ENCODE measurements at places on chromosomes 3 and 15. TPM values are rescaled to one million over a fixed set of nuclear protein-coding genes. Genes with fewer than 3 reads are reported as not detected.

RBP2 gene
- not detected for total RNA-seq

ATP13A4 gene
- 2.6 TPM for total RNA-seq

PAQR9 gene
- not detected for total RNA-seq

GRK7 gene
- total RNA-seq, result not detected

DNA sequence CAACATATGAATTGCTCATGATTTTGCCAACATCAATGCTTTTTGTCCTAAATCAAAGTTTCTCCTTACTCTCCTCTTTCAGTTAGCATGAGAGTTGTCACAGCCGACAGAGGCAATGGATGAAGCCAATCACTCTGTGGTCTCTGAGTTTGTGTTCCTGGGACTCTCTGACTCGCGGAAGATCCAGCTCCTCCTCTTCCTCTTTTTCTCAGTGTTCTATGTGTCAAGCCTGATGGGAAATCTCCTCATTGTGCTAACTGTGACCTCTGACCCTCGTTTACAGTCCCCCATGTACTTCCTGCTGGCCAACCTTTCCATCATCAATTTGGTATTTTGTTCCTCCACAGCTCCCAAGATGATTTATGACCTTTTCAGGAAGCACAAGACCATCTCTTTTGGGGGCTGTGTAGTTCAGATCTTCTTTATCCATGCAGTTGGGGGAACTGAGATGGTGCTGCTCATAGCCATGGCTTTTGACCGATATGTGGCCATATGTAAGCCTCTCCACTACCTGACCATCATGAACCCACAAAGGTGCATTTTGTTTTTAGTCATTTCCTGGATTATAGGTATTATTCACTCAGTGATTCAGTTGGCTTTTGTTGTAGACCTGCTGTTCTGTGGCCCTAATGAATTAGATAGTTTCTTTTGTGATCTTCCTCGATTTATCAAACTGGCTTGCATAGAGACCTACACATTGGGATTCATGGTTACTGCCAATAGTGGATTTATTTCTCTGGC, 2.5 kb downstream of the OR4F6 start:
- H3K27ac ChIP-seq, result no peak overlapping the region
- H3K4me1 ChIP-seq, result no peaks in the 10 kb centered on the region
- H3K4me3 ChIP-seq, result no peak overlapping the region
- no peak for DNase-seq
- no peaks in the 10 kb centered on the region for H3K36me3 ChIP-seq

DNA sequence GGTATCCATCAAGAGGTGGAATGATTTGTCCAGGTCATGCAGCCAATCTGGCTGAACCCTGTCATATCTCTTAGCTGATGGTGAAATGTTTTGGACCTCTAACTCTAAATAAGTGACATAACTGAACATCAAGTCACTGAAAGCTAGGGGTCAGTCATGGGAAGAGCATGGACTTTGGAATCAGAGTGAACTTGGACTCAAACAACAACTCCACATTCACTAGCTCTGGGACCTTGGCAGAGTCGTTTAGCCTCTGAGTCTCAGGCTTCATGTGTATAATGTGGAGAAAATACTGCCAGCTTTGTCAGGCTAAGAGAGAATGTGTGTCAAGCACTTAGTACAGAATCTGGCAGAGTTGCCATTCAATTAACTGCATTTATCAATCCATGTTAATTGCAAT, 557.8 kb upstream of the CFAP20DC start:
- no peak for DNase-seq
- H3K4me3 ChIP-seq, result no peak overlapping the region
- no peaks in the 10 kb centered on the region for H3K36me3 ChIP-seq
- no peaks in the 10 kb centered on the region for H3K27me3 ChIP-seq

GRCh38 chr3:11154036-11154952, at the start of gene HRH1:
Gene HRH1, plus strand, starts transcription at chr3:11154493. Its CDS starts 104,545 bp downstream, at chr3:11259038.
- H3K27me3 ChIP-seq, result no peaks in the 10 kb centered on the region
- no peak for DNase-seq
- H3K36me3 ChIP-seq, result no peaks in the 10 kb centered on the region
- no peak within 1 kb of the TSS for H3K4me3 ChIP-seq
- H3K4me1 ChIP-seq, result no peaks in the 10 kb centered on the region

DNA sequence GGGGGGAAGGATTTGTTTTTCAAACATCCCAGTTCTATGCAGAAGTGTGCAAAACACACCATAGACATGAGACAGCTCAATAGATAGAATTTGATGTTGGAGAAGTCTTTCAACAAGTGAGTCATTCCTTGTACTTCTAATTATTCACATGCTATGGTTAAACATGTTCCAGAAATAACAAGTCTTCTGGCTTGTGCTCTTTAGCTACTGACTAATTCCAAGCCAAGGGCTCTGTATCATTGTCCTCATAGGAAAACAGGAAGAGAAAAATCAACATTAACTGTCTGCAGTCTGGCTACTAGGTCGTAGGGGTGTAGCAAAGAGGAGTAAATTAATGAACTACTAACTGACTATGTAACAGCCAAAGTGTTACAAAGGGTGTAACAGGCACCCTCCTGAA, 25.8 kb downstream of the LDHAL6B start:
- H3K27me3 ChIP-seq, result no peaks in the 10 kb centered on the region
- H3K4me3 ChIP-seq, result no peak overlapping the region
- no peaks in the 10 kb centered on the region for H3K4me1 ChIP-seq
- H3K27ac ChIP-seq, result no peak overlapping the region
- no peak for DNase-seq
- no peaks in the 10 kb centered on the region for H3K36me3 ChIP-seq

DNA sequence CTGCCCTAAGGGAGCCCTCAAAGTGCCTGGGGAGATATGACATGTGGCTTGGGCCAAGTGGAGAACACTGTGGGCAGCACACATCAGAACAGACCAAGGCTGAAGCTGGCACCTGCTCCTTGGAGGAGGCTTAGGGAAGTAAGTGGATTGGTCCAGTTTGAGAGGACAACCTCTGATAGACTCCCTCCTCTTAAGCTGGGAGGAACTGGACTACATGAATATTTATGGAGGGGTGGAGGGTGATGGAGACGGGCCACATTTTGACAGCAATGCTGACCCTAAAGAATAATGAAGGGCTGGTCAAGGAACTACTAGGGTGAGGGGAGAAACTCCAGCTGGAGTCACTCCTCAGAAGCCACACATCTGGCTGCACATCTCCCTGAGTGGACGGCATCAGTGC, 6.5 kb upstream of the CD276 start:
- H3K4me3 ChIP-seq, result no peak overlapping the region
- H3K36me3 ChIP-seq, result no peaks in the 10 kb centered on the region
- H3K27ac ChIP-seq, result no peak overlapping the region
- no peaks in the 10 kb centered on the region for H3K27me3 ChIP-seq
- no peak for DNase-seq

DNA sequence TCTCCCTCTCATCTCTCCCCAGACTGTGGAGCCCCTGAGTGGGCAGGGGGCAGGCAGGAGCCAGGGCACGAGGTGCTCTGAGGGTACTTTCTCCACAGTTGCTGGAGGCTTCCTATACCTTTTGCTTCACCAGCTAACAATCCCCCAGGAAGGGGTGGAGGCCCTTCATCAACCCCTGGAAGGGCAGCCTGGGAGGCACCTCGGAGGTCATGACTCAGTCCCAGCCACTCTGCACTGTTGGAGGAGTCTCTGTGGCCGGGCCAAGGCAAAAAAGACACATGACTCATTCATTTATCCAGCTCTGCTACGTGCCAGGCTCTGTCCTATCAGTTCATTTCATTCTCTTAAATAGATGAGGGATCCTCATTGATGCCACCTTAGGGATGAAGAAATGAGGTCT, 15.6 kb upstream of the KY start:
- no peak overlapping the region for H3K4me3 ChIP-seq
- DNase-seq, result no peak
- H3K36me3 ChIP-seq, result no peaks in the 10 kb centered on the region
- no peaks in the 10 kb centered on the region for H3K4me1 ChIP-seq
- H3K27me3 ChIP-seq, result no peaks in the 10 kb centered on the region
- H3K27ac ChIP-seq, result no peak overlapping the region

GRCh38 chr3:196163666-196164493, 47.3 kb downstream of the ZDHHC19 start:
- H3K36me3 ChIP-seq, result no peaks in the 10 kb centered on the region
- no peak for DNase-seq
- no peak overlapping the region for H3K4me3 ChIP-seq
- no peak overlapping the region for H3K27ac ChIP-seq

GRCh38 chr15:31465083-31465955, 138.7 kb downstream of the KLF13 start:
- H3K27ac ChIP-seq, result no peak overlapping the region
- H3K4me1 ChIP-seq, result no peaks in the 10 kb centered on the region
- H3K4me3 ChIP-seq, result no peak overlapping the region

DNA sequence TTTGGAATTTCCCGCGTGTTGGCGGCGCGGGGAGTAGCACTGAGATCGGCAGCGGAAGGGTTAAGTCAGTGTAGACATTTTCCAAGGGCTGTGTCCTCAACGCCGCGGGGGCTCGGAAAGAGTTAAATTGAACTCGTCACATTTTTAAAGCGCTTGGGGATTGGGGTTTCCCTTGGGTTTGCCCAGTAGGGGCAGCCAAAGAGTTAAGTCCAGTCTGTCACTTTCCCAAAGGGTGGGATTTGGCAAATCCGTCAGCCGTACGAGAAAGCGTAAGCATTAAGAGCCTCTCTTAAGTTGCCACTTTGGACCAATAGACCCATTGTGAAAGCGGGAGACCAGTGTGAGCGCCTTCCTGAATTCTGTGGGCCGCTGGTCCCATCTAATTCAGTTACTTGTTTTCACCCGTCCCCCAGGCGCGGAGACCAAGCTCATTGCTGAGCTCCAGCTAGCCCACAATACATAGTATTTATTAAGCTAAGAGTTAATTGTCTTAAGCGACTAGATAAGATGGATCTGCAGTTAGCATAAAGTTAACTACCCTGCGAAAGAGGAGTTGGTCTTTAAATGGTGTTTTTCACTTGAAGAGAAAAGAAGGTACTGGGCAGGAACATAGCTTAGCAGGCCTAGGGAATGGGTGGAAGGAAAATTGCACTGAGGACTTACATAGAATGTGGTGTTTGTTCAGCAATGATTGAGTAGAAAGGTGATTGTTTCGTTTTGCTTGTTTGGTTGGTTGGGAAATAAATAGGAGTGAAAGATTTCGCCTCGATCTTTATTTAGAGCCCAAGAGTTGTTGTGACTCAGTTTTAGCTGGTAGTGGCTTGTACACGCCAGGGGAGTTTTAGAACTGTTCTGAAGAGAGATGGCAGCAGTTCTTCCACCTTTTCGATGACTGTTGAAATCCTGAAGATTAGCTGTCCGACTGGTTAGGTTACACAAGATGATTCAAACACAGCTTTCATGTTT, 932 bp downstream of the ARL8B start:
- peak overlapping the region; percentile 90 for H3K27ac ChIP-seq
- H3K27me3 ChIP-seq, result no peaks in the 10 kb centered on the region
- no peaks in the 10 kb centered on the region for H3K36me3 ChIP-seq
- peak overlapping the region; percentile 61 for H3K4me3 ChIP-seq
- peaks cover 46% of the 10 kb centered on the region for H3K4me1 ChIP-seq

DNA sequence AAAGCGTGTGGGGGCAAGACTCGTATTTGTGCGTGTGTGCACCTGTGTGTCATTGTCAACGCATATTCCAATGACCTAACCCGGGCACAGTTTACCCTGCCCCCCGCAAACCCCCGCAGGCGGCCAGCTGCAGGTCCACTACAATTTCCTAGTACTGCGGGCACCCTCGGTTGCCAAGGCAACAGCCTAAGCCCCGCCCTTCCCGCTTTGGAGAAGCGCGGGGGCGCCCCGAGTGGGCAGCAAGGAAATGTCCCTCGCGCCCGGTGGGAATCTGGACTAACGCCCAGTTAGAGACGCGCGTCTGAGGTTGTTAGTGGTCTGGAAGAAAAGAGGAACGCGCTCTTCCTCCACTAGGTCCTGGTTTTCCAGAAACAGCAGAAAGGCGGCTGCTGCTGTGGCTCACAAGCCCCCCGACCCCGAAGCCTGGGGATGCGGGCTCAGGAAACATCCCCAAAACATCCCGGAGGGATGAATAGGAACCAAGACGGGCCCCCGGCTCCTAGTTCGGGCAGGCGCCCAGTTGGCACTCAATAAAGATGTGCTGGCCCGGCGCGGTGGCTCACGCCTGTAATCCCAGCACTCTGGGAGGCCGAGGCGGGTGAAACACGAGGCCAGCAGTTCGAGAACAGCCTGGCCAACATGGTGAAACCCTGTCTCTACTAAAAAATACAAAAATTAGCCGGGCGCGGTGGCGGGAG, 1.1 kb downstream of the ABHD14A start:
- peak overlapping the region; percentile 97 for H3K4me3 ChIP-seq
- peaks cover 32% of the 10 kb centered on the region for H3K4me1 ChIP-seq
- peak overlapping the region; percentile 83 for H3K27ac ChIP-seq
- no peaks in the 10 kb centered on the region for H3K27me3 ChIP-seq
- no peaks in the 10 kb centered on the region for H3K36me3 ChIP-seq

DNA sequence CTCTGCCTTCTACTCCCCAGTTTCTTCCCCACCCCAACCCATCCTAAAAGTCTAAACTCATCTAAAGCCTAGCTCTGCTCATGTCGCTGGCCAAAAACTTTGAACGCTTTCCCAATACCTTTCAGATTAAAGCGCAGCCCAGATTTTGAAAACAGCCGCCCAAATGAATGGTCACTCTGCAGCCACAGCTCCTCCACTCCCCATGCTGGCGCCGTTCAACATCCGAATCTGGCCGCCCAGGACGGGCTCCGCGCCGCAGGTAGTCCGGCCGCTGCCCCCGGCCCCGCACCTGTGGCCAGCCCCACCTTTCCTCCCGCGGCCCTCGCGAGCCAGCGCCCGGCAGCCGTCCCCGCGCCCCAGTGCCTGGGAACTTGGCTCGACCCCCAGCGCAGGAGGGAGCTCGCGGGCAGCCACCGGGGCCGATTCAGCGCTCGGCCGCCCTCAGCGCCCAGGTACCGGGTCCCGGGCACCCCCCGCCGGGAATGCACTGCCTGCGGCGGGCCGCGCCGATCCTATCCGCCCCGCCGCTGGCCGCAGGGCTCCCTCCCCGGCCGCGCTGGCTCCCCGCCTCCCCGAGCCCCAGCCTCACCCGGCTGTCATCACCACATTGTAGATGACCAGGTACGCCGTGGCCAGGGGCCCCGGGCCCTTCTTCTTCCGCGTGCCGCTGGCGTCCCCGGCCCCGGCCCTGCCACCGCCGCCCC, 417 bp downstream of the HACD2 start:
- no peaks in the 10 kb centered on the region for H3K36me3 ChIP-seq
- peak; percentile 27 for DNase-seq
- peaks cover 18% of the 10 kb centered on the region for H3K4me1 ChIP-seq
- peak overlapping the region; percentile 100 for H3K4me3 ChIP-seq
- H3K27me3 ChIP-seq, result no peaks in the 10 kb centered on the region
- peak overlapping the region; percentile 64 for H3K27ac ChIP-seq

Data from CD8-positive, alpha-beta memory T cell (primary cell).